ENCODE measurements at places on chromosomes 16 and 17.

- DNase-seq: no peak
These were observed 41.4 kb upstream of the ANKFN1 start for GRCh38 chr17:56111706-56112485.

- no peak for DNase-seq
These were observed 203.7 kb upstream of the COX10 start for GRCh38 chr17:13865650-13866049.

GRCh38 chr17:41118721-41119120 lies 548 bp upstream of the KRTAP4-11 start:
- DNase-seq: no peak

DNA sequence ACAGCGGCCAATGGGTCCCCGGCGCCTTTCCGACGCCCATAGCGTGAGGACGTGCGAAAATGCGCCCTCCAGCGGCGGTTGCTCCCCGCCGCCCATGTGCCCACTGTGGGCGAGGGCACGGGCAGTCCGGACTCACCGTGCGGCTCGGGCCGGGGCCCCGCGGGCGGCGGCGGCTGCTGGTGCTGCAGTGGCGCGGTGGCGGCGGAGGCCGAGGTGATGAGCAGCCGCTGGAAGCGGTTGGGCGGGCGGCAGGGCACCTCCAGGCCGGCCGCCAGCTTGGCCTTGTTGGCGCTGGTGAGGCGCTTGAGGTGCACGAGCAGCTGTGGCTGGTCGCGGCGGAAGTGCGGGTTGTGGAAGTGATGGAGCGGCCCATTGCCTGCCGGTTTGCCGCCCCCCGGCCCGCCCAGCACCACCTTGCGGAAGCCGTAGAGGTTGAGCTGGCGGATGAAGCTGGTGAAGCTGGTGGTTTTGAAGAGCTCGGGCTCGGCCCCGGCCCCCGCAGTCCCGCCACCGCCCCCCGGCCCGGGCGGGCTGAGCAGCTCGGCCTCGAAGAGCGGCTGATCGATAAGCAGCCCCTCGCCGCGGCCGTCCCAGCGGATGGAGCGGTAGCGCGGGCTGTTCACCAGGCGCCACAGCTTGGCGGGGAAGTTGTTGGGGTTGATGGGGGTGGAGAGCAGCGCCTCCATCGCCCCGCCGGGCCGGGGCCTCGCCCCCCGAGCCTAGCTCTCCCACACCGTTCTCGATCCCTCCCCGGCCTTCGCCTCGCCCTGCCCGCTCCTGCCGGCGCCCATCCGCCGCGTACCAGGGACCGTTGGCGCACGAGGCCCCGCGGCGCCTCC lies at the start of gene HSF5:
HSF5 (minus strand) TSS at position 820 of the 839 bp plus-strand sequence; CDS start at position 686, 134 bp downstream.
- DNase-seq: peak; percentile 70

GRCh38 chr16:80710918-80711317 lies 93.5 kb downstream of the CDYL2 start:
- no peak for DNase-seq

DNA sequence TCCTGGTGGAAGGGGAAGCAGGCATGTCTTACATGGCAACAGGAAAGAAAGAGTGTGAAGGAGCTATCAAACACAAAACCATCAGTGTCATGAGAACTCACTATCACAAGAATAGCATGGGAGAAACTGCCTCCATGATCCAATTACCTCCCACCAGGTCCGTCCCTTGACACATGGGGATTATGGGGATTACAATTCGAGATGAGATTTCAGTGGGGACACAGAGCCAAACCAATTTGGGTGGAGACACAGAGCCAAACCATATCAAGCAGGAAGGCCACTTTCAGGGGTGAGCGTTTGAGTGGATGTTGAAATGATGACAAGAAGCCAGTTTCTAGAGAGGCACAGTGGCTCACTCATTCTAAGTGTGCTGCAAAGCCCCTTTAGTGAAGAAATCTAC lies 143.8 kb downstream of the CPPED1 start:
- no peak for DNase-seq

- DNase-seq: no peak
These were observed 49.5 kb downstream of the FOXK2 start for GRCh38 chr17:82568997-82569393.

- DNase-seq: no peak
These were observed 34.1 kb downstream of the NME2 start for GRCh38 chr17:51200295-51200694.

DNA sequence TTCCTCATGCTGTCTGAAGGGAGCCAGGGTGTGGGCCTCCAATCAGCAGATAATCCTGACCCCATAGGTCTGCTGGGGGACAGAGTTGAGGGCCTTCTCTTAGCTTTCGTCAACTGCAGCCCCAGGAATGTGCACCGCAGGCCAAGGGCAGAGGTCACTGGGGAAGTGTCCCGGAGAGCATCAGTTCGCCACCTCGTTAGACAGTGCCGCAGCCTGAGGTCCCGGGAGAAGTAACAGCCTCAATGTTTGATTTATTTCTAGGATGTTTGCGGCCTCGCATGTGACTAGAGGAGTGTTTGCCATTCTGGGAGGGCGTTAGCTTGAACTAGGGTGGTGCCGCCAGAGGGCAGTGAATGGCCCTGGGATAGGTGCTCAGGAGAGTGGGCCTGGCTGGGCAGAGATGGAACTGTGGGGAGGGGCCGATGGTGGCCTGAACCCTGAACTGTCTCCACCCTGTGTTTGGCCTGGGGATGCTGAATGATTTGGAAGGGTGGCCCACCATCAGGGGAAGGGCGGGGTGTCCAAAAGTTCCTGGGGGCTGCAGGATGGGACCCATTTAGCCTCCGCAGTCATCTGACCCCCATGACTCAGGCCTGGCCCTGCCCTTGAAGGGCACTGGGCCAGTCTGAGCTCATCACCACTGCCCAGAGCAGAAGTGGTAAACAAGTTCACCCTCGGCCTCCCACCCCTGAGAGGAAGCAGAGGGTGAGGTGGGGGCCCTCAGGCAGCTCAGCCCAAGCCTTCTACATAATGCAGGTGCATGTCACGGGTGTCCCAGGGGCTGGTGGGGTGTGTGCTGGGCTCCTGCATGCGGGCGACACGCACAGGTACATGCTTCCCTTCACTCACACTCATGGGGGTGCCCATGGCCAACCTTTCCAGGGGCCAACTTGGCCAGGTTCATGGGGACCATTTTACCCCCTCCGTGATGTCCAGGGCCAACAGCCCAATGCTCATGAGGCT lies 12.4 kb upstream of the TAC4 start:
- DNase-seq: no peak

Data from stimulated activated CD4-positive, alpha-beta T cell treated with anti-CD3 and anti-CD28 coated beads, Interleukin-4, amount 100 ng/mL, for 24 hours (primary cell).